ENCODE measurements at places on chromosomes 6 and 20.
A peak's percentile ranks its signal among the peaks of the same experiment; 100 is the strongest.

DNA sequence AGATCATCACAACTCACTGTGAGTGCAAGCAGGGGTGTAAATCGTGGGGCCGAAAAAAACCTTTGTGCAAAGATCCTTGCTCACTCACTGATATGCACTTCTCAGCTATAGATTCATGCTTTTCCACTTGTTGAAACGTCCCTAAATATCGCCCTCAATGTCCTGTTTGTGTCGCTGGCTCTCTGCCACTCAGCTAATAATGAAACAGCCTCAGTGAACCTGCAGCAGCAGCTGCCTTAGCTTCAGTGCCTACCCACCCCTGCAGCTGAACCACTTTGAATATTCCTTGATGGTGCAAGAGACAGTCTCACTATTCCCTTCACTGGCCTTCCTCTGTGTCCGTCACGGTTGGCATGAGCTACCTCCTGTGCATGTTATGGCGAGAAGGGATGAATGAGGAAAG lies 128.9 kb upstream of the NAA20 start:
- no peak overlapping the region for H3K4me3 ChIP-seq
- no peak for DNase-seq
- H3K4me1 ChIP-seq: no peaks in the 10 kb centered on the region
- no peak overlapping the region for H3K27ac ChIP-seq
- H3K36me3 ChIP-seq: no peaks in the 10 kb centered on the region
- H3K27me3 ChIP-seq: peaks cover 12% of the 10 kb centered on the region

DNA sequence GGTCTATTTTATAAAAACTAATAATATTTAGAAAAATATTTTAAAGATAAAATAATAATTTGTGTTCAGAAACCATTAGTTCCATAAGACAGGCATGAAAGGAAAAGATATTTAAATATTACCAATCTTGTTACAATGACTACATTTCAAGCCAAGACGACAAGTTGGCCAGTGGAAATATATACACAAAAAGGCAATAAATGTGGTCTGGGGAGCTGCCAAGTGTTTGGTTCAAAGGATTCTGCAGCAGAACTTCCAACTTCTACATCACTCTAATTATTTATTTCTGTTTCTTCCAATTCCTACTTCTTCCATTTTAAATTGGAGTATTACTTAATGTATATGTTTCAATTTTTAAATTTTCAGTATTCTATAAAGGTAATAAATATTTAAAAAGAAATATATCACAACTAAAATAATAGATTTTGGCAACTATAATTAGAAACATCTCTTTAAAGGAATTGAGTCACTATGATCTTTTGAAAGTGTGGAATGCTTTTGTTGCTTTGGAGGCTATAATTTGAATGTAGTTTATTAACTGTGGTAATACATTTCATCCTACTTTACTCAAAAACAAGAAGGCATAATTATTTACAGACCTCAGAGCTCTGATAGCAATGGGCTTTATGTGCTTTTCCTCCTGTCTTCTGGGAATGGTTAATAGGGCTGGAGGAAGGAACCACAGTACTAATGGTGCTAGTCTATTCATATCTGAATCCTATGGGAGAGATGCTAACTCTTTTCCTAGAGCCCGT lies 129.7 kb upstream of the FAM184A start:
- H3K36me3 ChIP-seq: peaks cover 29% of the 10 kb centered on the region
- no peaks in the 10 kb centered on the region for H3K27me3 ChIP-seq
- H3K4me1 ChIP-seq: peaks cover 20% of the 10 kb centered on the region
- no peak overlapping the region for H3K4me3 ChIP-seq

DNA sequence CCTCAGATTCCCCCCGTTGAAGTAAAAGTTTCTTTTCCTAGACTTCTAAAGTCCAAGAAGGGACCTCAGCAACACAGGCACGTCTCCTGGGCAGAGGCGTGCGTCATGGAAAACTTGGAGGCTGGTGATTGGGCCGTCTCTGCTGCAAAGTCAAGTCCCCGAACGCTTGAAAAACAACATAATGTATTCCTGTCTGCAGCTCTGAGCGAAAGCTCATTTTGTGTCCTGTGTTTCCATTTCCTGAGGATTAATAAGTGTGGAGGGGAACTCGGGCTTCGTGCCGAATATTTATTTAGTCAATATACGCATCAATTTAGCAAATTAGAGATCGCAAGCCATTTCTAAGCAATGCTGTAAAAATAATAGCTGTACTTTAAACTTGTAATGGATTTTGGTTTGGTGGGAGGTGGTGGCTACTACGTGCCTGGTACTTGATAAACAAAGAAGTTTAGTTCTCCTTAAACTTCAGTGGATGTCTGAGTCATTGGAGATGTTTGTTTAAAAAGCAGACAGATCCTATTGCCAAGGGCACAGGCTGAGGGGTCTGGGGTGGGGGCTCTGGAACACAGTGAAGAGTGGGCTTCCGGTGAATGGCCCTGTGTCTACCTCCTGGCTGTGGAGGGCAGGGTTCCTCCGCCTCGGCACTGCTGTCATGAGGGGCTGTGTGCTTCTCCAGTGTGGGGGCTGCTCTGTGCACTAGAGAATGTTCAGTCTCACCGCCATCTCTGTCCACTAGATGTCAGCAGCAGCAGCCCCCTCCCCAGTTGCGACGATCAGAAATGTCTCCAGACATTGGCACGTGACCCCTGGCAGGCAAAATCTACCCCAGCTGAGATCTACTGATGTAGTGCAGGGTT lies 21.8 kb downstream of the PCK1 start:
- no peaks in the 10 kb centered on the region for H3K4me1 ChIP-seq
- no peaks in the 10 kb centered on the region for H3K36me3 ChIP-seq
- H3K4me3 ChIP-seq: no peak overlapping the region
- DNase-seq: no peak

DNA sequence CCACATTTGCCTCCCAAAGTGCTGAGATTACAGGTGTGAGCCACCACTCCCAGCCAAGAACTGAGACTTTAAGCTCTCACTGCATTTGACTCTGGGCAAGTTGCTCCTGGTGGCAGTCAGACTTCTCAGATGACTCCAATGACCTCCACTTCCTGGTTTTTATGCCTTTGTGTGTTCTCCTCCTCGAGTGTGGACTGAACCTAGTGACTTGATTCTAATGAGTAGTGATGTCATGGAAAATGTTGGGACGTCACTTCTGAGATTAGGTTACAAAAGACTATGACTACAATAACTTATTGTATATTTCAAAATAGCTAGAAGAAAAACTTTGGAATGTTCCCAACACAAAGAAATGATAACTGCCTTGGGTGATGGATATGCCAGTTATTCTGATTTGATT lies 12.0 kb downstream of the SPINT3 start:
- H3K4me3 ChIP-seq: no peak overlapping the region
- no peak for DNase-seq
- no peaks in the 10 kb centered on the region for H3K36me3 ChIP-seq
- peaks cover 20% of the 10 kb centered on the region for H3K27me3 ChIP-seq
- H3K4me1 ChIP-seq: peaks cover 9% of the 10 kb centered on the region

DNA sequence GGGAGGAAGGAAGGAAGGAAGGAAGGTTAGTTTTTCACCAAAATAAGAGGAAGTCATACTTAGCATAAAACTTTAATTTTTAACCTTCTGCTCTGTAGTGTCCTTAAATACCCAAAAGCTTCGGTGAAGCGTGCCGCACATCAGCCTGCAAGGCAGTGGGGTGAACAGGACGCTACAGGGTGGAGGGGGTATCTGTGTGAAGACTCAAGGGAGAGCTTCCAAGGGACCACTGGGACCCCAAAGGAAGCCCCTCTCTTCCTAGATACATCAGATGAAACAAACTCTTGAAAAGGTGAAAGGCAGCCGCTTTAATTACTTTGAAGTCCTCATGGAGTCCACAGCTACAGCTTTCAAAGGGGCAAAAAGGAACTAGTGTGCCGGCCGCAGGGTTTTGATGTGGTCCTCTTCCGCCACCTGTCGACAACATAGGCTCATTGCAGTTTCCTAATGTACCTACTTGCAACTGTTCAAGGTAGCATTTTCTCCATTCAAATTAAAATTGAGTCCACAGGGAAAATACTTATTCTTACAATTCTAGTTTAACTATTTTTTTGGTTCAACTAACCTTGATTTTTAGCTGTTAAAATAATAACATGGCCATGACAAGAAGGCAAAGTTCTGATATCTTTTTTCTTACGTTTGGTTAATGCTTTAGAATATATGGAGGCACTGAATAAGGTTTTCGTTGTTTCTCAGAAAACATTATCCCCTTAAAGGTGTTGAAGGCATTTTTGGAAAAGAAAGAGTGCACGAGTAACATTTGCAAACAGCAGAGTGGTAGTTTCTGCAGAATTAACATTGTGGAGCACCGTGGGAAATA lies 135.0 kb upstream of the RIPOR2 start:
- peak overlapping the region; percentile 48 for H3K4me3 ChIP-seq
- peak; percentile 93 for DNase-seq
- H3K27me3 ChIP-seq: peaks cover 6% of the 10 kb centered on the region
